CD4-positive, CD25-positive, alpha-beta regulatory T cell (primary cell): ENCODE measurements at places on chromosomes 6 and 20. TPM values are rescaled to one million over a fixed set of nuclear protein-coding genes. Genes with fewer than 3 reads are reported as not detected.

The ALDH8A1 gene
- 4.4 TPM for total RNA-seq

The ADGRF4 gene
- total RNA-seq = not detected

The AIF1 gene
- total RNA-seq = 9.9 TPM

The CLVS2 gene
- total RNA-seq = not detected

The DEFB127 gene
- not detected for total RNA-seq

The NPEPL1 gene
- total RNA-seq = 62.2 TPM

The SLC18B1 gene
- total RNA-seq = 9.8 TPM

The SMLR1 gene
- total RNA-seq = not detected

The HTR1E gene
- not detected for total RNA-seq

The SAMD5 gene
- not detected for total RNA-seq

DNA sequence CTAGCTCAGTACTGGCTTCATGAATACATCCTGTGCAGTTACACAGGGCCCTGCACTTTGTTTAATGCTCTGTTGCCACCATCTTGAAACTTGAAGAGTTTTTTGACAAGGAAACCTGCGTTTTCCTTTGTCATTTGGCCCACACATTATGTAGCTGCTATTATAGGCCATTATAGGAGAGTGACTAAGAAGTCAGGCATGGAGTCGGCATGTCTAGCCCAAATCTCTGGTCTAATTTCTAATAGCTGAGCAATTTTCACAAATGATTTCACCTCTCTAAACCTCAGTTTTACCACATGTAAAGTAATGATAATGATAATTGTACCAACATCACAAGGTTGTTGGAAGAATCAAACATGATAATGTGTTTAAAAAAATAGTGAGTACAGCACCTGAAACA lies 67.1 kb upstream of the MYLIP start:
- no peak for DNase-seq

GRCh38 chr20:41279546-41280225 lies 37.8 kb downstream of the ZHX3 start:
- no peak for DNase-seq

DNA sequence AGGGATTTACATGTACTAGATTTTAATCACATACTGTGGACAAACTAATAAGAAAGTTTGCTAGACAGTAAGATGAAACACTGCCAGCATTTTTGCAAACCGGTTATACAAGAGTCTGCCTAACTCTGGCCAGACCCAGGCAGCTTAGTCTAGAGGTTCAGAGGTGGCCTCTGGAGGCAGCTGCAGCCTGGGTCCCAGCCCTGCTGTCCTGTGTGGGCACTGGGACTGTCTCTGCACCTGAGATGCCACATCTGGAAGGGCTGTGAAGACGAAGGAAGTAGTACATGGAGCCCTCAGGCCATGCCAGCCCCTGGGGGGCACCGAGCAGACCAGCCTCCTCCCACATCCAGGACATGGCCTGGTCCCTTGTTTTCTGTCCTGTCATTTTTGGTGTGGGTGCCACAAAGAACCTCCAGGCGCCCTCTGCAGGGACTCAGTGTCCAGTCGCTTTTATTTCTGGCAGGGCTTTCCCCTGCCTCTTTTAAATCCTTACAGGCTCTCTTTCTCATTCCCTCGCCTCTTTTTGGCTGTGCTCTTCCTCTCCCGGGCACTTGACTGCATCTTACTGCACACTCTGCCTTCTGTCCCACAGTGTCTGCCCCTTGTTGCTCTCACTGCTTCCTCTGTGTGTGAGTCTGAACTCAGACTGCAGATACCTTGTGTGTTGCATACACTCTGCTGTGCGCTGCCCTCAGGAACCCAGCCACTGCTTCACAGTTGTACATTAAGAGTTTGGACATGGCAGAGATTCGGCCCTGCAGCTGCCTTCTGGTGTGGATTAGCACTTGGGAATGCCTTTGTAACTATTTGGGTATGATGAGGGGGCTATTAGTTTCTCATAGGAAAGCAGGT lies 216.7 kb downstream of the ZDHHC14 start:
- peak; percentile 56 for DNase-seq

GRCh38 chr6:7883381-7883780 lies 27.2 kb downstream of the TXNDC5 start:
- no peak for DNase-seq

GRCh38 chr6:98343004-98343403 lies 491.4 kb upstream of the POU3F2 start:
- DNase-seq = no peak

GRCh38 chr6:168404560-168404959 lies 36.4 kb upstream of the SMOC2 start:
- no peak for DNase-seq

- no peak for DNase-seq
Measured at GRCh38 chr6:151412909-151413308, 21.6 kb upstream of the ZBTB2 start.

DNA sequence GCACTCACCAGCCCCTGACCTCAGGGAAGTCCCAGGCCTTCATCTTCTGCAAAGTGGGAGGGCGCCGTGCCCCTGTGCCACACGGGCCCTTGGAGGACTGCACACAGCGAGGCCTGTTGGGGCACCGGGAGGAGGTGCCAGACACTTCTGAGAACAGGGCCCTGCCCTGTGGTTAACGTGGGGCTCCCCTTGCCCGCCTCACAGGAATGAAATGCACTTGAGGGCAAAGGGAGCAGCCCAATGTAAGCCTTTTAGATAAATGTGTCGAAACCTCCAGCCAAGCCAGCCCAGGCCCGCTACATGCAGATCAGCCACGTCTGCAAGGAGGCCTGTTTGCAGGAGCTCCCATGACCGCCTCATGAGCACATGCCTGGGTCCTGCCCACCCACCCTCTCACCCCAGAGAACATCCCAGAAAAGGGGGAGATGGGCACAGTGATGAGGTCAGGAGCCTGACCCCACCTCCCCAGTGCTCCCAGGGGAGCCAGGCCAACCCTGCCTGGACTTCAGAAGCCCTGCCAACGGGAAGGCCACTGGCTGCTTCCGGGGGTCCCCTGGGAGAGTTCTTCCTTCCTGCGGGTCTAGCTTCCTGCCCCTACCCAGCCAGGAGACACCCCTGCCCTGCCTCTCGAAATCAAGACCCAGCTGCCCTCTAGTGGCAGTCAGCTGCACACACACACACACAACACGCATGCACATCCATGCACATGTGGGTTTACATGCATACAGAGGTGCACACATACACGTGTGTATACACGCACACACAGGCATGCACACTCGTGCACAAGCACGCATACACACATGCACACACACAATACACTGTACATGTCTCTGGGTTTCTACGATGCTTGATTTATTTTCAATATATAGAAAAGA lies 178.7 kb downstream of the TAF4 start:
- peak; percentile 11 for DNase-seq

GRCh38 chr6:111737065-111737521 lies 131.4 kb upstream of the TRAF3IP2 start:
- no peak for DNase-seq

- no peak for DNase-seq
Measured at GRCh38 chr6:105644073-105644489, 241.2 kb upstream of the PREP start.

GRCh38 chr6:7515363-7515762 lies 26.1 kb upstream of the DSP start:
- no peak for DNase-seq

GRCh38 chr20:23094927-23095326 lies 8.8 kb upstream of the CD93 start:
- no peak for DNase-seq

DNA sequence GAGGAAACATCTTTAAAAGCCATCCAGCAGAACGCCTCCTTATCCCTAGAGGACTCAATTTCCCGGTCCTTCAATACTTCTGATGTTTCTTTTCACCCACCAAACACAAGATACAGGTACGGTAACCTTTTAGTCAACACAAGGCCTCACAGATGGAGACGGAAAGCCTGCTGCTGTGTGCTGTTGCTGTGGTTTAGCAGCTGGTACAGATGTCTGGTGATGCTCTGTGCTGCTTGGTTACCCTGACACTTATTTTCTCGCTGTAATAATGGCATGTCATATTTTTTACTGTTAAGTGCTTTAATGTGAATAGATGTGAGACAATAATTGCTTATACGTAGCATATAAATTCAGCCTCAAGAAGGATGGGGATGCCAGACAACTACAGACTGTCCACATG lies 25.3 kb downstream of the GMDS start:
- no peak for DNase-seq

GRCh38 chr20:49519212-49519712 lies 36.8 kb upstream of the KCNB1 start:
- DNase-seq = no peak

- DNase-seq = no peak
Measured at GRCh38 chr6:3175715-3176402, 18.5 kb upstream of the TUBB2A start.
